ENCODE measurements at places on chromosomes 2 and 18.

- no peak for DNase-seq
Measured at GRCh38 chr2:225911019-225911418, 511.5 kb downstream of the NYAP2 start.

DNA sequence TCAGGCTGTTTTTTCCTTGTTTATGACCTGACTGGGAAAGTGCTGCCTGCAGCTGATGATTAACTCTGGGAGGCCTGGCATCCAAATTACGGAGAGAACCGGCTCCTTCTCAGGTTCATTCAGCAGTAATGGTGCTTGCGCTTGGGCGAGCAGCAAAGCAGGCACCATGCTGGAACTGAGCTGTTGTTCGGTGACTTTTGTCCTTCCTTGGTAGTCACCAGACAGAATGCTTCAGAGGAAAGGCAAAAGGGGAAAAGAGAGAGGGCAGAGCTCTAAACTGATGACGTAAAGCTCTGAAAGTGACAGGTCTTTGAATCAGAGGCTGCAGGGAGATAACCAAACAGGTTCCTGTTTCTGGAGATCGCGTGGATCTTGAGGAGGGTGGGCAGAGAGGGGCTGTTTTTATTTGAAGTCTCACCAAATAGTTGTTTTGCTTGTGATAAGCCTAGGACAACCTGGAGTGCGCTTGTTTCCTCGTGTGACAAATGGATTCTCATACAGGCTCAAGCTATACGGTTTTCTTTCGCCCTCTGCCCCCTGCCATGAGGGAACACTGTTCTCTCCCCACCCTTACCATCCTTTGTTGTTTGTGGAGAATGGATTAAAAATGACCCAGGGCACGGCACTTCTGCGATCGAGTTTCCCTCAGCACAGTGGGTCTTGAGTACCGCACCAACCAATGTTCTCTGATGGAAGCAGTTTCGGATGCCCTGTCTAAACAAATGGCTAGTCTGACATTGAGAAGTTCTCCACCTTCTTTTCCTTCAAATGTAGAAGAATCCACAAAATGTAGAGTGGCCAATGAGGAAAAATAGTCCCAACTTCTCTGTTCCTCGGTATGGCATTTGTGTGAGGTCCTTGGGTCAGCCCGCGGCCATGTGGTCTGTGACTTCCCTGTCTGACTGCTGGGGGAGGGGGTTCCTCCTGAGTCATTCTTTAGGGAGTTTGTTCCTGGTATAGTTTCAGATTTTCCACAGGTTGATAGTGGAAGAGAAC lies 1.3 kb downstream of the RASGRP3 start:
- DNase-seq, result no peak

- no peak for DNase-seq
Measured at GRCh38 chr2:240919161-240919781, 13.1 kb downstream of the CROCC2 start.

GRCh38 chr2:109189751-109190150 lies 60.7 kb downstream of the SH3RF3 start:
- DNase-seq, result no peak

GRCh38 chr18:26483633-26484032 lies 64.7 kb downstream of the KCTD1 start:
- DNase-seq, result no peak

Measured in brain (organoid and tissue), 16 donors.